ENCODE measurements at places on chromosomes 2 and 18.

DNA sequence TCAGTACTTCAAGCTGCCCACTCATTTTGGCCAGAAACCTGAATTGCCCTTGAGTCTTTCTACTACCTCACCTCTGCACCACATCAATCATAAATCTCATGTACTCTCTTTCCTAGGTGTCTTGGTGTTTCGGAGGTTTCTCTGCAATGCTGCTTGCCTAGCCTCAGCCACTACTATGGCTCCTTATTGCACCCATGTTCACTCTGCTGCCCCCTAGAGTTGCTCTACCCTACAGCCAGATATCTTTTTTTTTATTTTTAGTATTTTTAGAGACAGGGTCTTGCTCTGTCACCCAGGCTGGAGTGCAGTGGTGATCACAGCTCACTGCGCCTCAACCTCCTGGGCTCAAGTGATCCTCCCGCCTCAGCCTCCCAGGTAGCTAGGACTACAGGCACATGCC is 413.0 kb downstream of the PTPRM start:
- no peak for DNase-seq

GRCh38 chr18:31578126-31578525 is 13.6 kb upstream of the TTR start:
- no peak for DNase-seq

- DNase-seq, result peak; percentile 76
These were observed 75.8 kb downstream of the DGKD start for GRCh38 chr2:233430081-233430480.

- DNase-seq, result no peak
These were observed 14.4 kb downstream of the CLEC4F start for GRCh38 chr2:70806013-70806412.

Data from islet precursor cell (in vitro differentiated cells).